Right ventricle myocardium superior (tissue), 1 donor: ENCODE measurements at places on chromosomes 6 and 20. TPM values are rescaled to one million over a fixed set of nuclear protein-coding genes. Genes with fewer than 3 reads are reported as not detected.
A peak's percentile ranks its signal among the peaks of the same experiment; 100 is the strongest.

PRSS35 gene
- not detected for total RNA-seq

OXT gene
- total RNA-seq: not detected

DNA sequence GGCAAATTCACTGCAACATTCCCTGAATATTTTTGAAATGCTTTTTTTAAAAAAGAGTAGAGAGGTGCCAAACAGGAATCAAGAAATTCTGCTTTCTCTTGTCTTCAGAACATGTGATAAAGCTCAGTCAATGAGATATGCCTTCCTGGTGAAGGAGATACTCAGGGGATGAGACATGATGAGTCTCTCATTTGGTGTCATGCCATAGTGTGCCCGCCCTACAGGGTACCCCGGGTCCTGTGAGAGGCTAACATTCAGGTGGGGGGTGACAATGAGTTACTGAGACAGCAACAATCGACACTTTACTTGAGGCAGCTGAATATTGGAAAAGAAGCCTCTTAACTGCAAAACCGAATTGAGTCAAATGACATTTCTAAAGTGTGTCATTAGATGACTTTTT, 6.7 kb downstream of the CCR6 start:
- no peak for DNase-seq

CST1 gene
- total RNA-seq: not detected

DNA sequence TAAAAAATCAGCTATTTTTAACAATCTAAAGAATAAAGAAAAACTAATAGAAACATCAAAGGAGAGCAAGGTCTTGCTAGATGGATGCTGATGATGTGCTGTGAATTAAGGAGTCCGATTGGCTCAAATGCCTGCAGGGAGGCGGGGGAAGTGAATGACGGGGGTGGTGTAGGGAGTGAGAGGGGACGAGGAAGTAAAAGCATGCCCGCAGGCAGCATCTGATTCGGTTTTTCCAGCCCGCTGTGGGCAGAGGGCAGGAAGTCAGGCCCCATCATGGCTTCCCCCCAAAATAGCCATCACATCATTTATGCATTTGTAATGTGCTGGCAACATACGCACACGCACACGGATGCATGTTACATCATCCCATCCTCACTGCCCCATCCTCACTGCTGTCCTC, 10.3 kb downstream of the RSPO4 start:
- no peak for DNase-seq

DNA sequence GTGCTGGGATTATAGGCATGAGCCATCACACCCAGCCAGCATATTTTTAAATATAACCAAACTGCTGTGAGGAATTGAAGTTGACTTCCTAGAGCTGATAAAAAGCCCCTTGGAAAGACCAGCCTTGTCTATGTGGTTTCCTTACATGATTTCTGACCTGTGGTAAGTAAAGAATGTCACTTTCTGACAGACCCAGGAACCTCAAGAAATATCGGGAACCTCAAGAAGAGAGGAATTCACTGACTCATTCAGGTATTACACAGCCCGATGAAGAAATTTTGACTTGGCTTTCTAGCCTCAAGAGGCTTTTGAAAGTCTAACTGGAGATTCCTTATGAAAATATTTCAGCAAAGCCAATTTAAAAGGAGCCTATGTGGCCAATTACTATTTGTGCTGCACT, 71.8 kb downstream of the FOXF2 start:
- no peak for DNase-seq

HAO1 gene
- not detected for total RNA-seq

DNA sequence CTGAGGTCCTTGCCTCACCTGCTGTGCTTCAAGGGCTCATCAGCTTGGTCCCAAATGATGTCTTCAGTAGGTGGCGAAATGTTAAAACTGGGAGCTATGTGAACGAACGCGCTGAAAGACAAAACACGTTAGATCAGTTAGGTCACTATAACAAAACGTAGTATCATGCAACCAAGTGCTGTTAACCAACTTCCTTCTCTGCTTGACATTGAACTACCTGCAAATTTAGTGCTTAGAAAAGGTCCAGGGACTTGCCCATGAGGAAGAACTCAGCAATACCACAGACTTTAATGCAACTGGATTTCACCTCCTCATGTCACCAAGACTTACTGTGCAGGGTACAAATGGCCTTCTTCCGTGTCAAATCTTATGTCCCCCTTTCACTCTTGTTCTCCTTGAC, 24.8 kb downstream of the BACH2 start:
- DNase-seq: no peak

DNA sequence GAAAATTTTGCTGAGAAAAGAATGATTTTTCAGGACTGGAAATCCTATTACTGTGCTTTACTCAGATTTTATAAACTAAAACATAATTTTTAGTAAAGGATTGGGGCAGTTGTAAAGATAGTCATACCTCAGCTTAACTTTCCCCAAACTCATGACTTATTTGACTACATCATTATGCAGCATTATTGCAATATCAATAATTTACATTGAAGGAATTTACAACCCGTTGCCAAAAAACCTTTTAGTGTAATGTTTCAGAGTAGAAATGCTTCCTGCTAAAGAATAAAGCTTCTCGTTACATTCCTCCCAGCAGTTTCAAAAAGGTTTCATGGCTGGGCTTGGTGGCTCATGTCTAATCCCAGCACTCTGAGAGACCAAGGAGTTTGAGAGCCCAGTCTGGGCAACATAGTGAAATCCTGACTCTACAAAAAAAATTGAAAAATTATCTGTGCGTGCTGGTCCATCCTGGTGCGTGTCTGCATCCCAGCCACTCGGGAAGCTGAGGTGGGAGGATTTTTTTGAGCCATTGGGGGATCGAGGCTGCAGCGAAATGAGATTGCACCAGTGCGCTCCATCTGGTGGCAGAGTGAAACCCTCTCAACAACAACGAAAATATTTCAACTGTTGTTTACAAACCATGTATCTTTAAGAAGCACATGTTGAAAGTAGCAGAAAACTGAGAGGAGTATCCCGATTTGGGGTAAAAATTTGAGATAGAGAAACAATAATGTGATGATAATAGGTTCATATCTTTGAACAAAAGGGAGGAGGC, 4.4 kb downstream of the AMD1 start:
- no peak for DNase-seq

DNA sequence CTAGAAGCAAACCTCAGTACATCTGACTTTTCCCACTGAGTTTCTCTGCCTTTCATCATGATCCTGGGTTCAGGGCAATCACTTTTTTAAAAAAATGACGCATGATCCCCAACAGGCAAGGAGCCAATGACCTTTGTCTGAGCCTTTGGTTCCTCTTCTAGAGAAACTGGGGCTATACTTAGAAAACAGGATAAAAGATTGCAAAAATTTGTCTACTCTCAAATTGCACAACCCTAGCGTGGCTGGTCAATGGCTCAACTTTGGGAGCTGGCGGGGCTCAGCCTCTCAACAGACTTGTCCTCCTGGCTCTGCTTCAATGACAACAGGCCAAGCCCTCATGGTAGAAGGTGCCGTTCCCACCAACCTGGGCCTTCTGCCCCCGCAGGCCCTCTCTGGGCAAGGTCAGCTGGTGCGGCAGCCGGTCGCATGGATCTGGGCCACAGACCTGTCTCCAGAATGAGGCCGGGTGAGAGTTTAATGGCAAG, 48.7 kb downstream of the PDYN start:
- DNase-seq: peak; percentile 84

DNA sequence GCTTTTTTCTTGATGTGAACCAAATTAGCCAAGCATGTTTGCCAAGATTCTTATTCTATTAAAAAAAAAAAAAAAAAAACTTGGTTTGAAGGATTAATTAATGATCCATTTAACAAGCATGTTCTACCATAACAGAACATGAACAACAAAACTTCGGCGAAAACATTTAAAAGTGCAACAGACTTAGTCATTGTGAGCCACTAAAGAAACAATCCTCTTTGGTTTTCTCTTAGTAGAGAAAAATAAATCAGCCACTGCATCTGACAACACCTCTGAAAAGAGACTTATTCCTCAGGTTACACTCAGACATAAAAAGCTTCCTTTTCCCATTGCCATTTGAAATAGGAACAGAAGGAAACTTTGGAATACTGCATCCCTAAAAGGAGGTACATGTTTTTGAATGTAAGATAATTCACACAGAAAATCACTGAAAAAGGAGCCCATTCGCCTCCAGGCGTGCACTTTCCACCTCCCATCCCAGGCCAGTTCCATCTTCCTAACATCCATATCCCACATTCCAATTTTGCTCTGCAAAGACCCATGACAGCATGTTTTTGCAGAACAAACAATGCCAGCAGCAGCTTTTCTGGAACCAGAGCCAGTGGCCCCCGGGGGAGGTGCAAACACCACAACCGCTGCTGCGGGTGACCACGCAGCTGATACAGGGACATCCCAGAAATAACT, 79.5 kb downstream of the ZMYND8 start:
- peak; percentile 79 for DNase-seq

RAET1G gene
- total RNA-seq: not detected

DNA sequence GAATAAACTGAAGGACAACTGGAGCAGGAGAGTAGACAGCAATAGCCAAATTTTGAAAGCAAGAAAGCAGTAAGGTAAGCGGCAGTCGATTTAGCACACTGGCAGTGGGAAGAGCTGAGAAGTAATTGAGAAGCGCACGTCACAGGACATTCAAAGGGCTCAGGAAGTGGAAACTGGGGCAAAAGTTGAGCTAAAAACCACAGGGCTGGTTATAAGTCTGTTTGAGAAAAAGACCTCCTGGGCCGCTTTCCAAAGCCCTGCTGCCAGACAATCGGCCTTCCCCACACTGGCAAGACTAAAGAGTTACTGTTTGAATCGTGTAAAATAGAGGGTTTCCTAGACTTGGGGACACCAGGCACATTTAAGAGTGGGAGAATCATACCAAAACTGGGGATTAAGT, 161.4 kb downstream of the DNAH8 start:
- DNase-seq: no peak

DNA sequence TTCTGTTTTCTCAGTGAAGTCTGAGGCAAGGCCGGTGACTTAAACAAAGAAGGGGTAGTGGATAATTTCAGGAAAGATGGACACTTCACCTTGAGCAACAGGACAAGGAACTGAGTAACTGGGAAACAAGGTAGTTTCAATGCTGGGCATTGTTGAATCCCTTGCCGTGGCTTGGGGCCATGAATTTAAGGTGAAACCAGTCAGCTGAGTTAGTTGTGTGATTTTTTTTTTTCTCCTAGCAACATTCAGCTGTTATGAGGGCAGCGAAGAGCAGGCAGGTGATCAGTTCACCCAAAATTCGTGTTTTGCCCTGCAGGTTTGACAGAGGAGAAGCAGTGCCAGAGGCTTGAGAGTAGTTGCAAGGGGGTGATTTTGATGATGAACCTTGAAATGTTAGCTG, 6.8 kb downstream of the BICRAL start:
- DNase-seq: no peak

GRCh38 chr6:110002676-110003075, 24.6 kb downstream of the GPR6 start:
- DNase-seq: no peak

HLA-DQA2 gene
- total RNA-seq: 1.6 TPM

DNA sequence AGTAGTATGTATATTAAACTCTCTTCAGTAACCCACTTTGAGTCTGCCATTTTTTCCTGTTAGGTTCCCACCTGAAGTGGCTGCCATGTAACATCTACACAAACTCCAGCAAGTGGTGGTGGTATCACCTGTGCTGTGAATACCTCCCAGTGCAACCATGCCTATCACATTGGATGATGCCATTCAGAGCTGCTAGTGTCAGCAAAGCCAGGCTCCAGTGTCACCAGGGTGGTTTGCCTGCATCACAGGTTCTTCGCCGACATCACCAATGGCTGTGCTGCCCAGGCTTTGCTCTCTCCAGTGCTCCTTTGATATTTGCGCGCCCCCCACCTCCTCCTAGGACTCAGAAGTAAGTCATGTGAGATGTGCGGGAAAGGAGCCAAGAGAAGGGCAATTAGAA, 162.6 kb upstream of the FOXA2 start:
- DNase-seq: no peak

GRCh38 chr6:24836109-24836508, 37.4 kb upstream of the ARMH2 start:
- no peak for DNase-seq

GRCh38 chr6:145802141-145802540, 12.5 kb downstream of the FBXO30 start:
- DNase-seq: no peak

DNA sequence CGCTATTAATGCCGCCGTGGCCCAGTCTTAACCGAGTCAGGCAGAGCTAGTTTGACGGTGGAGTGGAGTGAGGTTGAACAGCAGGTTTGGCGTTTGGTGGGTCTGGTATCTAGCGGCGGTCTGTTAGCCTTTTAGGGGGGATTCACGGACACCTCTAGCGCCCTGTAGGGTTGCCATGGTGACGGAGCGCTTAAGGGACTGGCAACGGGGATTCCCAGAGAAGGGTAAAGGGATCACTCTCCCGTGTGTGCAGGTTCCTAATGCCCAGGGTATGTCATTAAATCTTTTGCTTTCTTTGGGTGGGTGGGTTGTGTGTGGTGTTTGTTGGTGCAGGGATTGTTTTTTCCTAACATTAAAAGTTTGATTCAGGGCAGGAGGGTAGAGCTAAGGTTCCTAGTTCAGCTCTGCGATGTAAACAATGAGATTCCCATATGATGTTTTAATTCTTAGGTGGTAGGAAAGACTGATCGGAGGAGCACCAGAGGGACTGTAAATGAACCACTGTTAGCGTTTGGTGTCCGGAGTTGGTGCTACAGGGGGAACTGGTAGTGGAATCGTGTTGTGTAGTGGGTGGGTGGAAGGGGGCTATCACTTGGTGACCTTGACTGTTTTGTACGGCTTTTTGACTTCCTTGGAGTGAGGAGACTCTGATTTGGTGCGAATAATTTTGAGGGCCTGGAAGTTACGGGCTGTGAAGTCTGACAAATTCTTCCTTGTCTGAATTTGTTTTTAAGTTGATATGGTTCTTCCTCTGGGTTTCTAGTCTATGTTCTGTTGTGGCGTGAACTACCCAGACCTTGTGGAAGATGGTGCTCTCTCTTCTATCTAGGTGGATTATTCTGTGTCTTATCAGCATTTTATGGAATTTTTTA, 5.0 kb downstream of the BRD2 start:
- no peak for DNase-seq

- no peak for DNase-seq
These were observed 213.4 kb upstream of the RIN2 start for GRCh38 chr20:19544684-19545083.

DNA sequence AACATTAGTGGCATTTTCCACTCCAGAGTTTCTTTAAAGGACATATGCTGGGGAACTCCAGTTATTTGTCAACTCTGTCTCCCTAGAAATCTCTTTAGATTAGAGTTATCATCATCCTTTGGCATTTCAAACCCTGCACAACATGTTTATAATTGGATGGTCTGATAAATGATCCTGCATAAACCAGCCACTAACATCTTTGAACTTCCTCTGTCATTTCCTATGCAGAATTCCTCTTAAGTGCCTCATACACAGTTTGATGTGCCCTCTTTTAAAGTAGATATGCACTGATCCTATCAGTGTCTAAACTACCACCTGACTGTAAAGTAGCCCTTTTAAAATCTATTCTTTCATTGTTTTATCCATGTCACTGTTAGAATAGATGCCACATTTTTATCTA, 306.3 kb upstream of the IRAK1BP1 start:
- DNase-seq: no peak

DNA sequence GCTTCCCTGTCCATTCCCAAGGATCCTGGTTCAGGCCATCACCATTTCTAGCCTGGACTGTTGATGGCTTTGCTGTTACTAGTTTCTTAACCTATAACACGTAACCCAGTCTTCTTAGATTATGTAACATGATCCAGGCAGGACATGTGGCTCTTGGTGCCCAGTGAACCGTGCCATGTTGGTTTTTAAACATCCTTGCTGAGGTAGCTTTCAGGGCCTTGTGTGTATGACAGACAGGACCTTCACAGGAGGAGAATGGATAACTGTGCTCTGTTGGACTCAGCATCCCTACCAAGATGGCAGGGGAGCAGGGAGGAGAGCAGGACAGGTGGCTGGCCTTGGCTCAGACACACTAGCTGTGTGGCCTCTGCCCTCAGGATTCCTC, 46.8 kb downstream of the PANK2 start:
- DNase-seq: no peak

GRCh38 chr6:151876122-151876521, 68.6 kb downstream of the ESR1 start:
- DNase-seq: no peak
